ENCODE measurements at places on chromosomes 4 and X.
A peak's percentile ranks its signal among the peaks of the same experiment; 100 is the strongest.

DNA sequence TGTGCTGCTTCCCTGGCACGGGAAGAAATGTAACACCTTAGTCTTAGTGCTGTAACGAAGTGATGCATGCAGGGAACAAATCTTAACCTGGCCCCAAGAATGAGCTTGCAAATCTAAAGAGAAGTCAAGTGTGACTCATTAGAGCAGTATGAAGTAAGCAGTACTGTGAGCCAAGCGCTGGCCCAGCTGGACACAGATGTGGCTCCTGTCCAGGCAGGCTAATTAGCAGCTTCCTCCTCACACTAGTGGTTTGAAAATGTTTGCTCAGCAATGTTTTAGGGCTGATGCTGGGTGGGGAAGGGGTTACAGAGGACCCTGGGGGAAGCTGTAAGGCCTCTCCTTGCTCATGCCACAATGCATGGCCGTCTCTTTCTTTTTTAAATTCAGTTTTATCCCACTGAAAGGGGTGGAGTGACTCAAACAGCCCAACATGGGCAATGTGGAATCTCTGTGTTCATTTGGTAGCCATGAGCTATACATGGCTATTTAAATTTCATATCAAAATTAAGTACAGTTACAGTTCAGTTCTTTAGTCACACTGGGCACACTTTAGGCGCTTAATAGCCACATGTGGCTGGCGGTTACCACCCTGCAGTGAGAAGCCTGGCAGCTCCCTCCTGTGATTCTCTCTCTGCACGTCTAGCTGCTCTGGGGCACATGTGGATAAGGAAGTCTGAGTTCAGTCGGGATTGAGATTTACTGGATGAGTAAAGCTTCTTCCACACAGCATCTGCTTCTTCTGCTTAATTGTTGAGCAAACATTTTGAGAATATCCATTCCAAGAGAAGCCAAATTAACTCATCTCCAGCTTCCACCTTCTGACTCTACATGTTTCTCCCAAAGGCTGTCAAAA is 48.8 kb downstream of the MAP7D2 start:
- peak; percentile 26 for DNase-seq

DNA sequence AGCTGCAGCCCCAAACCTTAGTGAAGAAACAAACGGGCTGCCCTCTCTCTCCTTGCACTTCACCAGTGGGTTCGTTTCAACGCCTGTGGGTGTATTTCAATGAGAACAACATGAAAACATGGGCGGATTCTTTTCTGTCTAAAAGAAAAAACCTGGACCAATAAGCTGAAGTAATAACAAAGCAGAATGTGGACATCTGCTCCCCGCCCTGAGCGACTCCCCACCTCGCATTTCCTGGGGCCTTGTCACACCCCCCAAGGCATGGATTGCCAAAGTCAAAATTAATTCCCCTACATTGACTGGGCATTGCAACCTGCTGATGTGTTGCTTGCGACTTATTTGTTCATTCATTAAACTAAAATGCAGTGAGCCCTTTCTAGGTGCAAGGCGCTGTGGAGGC is 142.9 kb downstream of the BCOR start:
- no peak for DNase-seq

DNA sequence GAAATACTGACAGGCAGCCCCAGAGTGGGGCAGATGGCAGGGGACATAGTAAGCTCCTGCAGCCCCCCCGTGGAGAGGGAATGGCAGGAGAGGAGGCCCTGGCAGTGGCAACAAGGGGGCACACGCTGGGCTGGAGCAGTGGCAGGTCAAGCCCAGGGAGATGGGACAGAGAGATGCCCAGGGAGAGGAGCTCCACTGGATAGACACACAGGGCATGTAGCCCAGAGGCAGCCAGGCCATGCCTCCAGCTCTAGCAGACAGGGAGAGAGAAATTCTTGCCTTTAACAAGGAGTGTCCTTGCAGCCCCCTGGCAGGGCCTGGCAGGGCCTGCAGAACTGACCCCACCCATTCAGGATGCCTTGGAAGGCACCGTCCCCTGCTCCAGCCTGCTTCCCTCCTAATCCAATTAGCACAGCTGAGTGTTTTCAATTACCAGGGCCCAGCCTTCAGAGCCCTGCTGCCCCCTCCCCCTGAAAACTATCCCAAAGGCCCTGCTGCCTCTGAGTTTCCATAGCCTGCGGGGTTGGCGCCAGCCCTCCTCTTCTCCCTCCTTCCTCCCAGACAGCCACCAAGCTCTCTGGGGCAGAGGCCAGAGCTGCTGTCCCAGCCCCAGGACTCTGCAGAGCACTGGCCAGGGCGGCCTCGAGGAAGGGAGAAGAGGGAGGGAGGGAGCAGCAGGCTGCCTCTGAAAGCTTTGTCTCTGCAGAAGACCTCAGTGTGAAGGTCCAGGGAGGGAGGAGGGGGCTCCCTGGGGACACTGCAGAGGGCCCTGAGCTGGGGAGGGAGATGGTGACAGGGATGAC is 12.5 kb downstream of the L1CAM start:
- no peak for DNase-seq

DNA sequence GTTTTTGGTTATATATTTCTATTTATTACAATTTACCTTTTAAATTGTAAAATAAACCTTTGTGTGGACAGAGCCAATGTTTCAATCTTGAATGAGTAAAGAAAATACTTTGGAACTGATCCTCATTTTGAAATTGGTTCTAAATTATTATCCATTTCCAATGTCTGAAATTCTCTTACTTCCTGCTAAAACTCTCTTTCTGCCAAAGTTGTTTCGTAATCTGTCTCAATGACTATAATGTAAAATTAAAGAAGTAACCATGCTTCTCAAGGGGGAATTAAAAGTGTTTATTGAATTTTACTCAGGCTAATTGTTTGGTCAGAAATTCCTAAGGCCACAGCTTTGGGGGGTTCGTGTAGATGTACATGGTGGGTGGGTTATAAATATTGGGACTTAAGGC is 34.8 kb downstream of the YIPF6 start:
- DNase-seq: no peak

DNA sequence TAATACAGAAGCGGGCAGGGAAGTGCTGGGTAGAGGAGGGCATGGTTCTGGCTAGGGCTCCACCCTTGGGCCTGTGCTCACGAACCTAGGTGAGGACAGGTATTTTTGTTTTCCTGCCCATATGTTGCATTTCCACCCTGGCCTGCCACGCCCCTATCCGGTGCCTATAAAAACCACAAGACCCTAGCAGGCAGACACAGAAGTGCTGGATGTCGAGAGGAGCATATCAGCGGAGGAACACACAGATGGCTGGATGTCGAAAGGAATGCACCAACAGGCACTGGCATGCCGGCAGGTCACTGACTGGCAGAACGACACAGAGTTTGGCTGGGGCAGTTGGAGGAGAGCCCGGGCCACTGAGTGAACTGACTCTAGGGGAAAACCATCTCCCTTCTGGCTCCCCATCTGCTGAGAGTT is 316.6 kb upstream of the BOD1L1 start:
- no peak for DNase-seq

Data from globus pallidus (tissue), 1 donor.